Kidney (tissue), 22 donors: ENCODE measurements at places on chromosomes 7 and 10.

DNA sequence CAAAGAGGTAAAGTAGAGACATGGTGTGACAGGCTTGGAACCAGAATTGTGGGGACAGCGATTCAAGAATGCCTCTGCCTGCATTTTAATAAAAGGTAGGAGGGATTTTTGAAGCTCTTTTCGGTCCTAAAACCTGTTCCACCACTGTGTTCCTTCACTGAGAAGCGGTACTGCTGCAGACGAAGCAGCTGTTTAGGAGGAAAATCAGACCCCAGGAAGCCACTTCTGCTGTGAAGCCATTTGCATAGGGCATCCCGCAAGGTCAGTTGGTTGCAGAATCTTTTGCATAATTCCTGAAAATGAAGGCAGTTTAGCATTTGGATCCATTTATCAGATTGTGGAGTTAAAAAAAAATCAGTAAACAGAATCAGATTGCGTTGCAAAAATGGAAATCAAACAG, 183.3 kb upstream of the PRKCQ start:
- no peak for DNase-seq

GRCh38 chr7:155460926-155461613, 3.1 kb downstream of the EN2 start:
- no peak for DNase-seq

DNA sequence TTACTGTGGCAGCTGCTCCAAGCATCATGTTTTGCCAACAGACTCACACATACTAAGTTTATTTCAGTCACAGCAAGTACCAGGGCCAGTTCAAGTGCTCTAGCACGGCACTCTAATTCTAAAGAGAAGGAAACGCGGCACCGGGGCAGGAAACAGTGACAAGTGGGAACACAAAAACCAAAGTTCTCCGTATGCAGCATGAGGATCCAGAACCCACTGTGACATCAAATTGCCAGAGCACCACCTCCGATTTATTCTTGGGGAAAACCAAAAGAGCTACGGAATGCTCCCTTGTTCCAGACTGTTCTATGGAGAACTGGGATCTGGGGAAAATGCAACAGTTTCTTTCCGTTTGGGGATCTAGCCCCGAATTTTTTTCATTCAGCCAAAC, 448 bp upstream of the PTER start:
- peak; percentile 11 for DNase-seq

DNA sequence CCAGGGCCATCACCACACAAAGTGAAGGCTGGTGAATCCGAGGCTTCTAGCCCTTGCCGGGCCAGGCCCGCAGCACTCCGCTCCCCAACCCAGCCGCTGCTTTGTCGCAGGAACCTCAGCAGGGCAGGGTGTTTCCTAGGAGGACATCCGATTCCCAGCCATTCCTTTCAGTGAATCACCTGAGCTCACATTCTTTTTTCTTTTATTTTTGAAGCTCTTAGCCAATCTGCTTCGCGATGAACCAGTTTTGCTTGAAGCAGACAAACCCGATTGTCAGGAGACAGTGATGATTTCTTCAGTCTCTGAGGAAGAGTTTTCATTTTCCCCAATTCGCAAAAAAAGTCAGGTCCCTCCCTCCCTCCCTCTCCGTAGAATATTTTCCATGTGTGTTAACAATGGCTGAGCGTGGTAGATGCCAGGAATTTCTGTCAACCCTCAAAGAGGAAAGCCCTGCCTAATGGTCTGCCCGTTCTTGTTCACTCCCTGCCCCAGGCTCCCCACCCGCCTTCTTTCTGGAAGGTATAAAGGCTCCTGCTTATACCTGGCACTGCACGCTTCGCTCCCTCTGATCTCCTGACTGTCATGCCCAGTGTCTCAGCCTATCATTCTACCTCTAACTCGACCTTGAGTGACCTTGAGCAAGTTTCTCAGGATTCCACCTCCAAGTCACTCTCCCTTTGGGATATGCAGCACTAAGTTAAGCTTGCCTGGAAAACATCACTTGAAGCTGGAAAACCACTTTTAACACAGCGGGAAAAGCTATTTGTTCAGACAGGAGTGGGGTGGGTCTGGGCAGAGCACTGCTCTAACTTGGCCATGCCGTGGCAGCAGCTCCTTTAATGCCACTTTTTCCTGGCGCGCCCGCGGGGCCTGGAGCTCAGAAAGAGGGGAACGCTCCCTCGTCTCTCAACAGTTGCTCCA, 35.1 kb downstream of the EGFR start:
- DNase-seq = no peak
